ENCODE measurements at places on chromosomes 6 and 20.

GRCh38 chr6:149137594-149137993 is 179.9 kb upstream of the TAB2 start:
- no peak for DNase-seq

- no peak for DNase-seq
Measured at GRCh38 chr6:112781241-112781640, 434.1 kb downstream of the RFPL4B start.

DNA sequence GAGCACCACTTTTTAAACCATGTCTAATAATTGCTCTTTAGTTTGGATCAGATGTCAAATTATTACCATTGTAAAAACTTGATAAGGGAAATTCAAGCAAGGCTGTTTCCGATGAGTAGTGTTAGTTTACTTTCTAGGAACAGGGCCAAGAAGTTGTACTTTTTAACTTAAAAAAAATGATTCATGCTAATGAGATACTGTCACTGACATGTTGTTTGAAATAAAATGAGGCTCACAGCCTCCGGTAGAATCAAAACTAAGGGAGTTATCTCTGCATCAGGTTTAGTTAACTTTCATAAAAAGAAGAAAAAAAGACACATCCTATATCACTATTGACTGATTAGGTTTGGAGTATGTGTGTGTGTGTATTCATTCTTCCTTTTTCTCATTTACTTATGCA is 55.2 kb upstream of the SUPT3H start:
- no peak for DNase-seq

DNA sequence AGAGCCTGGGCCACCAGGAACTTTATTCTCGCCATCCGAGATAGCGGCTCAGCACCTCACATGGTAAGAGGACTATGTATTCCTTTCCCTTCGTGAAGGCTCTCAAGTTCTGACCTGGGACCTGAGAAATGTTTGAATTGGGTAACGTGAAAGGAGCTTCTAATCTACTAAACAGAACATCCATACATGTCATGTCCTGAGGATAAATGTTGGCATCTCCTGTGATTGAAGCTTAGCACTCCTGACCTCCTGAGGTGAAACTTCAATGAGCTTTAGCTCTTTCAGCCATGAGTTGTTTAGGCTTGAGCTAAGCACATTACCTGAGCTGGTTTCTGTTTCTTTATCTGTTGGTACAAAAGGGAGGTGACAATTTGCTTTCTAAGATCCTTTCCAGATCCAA is 280.9 kb downstream of the PACRG start:
- no peak for DNase-seq

DNA sequence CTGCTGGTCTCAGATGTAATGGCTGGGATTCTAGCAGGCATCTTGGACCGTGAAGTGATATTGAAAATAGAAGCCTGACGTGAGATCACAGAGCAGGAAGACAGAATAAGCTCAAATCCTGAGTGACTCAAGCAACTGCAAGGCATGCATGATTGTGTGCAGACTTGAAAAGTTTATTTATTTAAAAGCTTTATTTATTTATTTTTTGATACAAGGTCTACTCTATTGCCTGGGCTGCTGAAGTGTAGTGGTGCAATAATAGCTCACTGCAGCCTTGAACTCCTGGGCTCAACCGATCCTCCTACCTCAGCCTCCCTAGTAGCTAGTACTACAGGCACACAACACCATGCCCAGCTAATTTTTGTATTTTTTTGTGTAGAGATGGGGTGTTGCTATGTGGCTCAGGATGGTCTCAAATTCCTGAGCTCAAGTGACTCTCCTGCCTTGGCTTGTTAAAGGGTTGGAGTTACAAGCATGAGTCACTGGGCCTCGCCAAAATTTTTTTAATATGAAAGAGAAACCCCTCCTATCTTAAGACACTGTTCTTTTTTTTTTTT is 40.1 kb upstream of the RNF144B start:
- DNase-seq: no peak

- DNase-seq: no peak
Measured at GRCh38 chr6:39599973-39600372, 125.2 kb downstream of the KIF6 start.

GRCh38 chr20:46021361-46022359 is 7.4 kb upstream of the SLC12A5 start:
- DNase-seq: peak; percentile 69

DNA sequence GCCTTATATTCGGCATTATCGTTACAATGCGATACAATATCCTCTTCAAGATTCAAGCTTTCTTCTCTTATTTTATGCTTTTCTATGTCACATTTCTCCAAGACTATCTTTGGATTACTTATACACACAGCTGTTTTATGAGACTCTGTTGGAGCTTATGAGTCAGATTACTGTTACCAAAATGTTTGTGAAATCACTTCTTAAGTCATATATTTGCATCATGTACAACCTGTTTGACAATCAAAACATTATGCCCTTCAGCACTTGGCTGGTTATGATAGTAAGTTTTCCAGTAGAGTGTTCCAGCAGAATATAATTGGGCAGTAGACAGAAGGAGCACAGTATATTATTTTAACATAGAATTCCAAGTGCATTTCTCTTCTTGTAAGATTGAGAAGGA is 35.2 kb downstream of the BMP6 start:
- no peak for DNase-seq

GRCh38 chr20:5885866-5886265 is 64.5 kb downstream of the TRMT6 start:
- DNase-seq: no peak

All from GM12891 (cell line).